Caco-2 (cell line): ENCODE measurements at places on chromosomes 5 and 9. TPM values are rescaled to one million over a fixed set of nuclear protein-coding genes. Genes with fewer than 3 reads are reported as not detected.

GRCh38 chr5:219460-219863 lies 1.3 kb downstream of the SDHA start:
- H3K4me1 ChIP-seq, result peaks cover 9% of the 10 kb centered on the region; the same call in 1 of the 2 replicates
- no peak for DNase-seq
- H3K27me3 ChIP-seq, result no peaks in the 10 kb centered on the region
- H3K36me3 ChIP-seq, result no peaks in the 10 kb centered on the region
- no peak overlapping the region for H3K27ac ChIP-seq

DNA sequence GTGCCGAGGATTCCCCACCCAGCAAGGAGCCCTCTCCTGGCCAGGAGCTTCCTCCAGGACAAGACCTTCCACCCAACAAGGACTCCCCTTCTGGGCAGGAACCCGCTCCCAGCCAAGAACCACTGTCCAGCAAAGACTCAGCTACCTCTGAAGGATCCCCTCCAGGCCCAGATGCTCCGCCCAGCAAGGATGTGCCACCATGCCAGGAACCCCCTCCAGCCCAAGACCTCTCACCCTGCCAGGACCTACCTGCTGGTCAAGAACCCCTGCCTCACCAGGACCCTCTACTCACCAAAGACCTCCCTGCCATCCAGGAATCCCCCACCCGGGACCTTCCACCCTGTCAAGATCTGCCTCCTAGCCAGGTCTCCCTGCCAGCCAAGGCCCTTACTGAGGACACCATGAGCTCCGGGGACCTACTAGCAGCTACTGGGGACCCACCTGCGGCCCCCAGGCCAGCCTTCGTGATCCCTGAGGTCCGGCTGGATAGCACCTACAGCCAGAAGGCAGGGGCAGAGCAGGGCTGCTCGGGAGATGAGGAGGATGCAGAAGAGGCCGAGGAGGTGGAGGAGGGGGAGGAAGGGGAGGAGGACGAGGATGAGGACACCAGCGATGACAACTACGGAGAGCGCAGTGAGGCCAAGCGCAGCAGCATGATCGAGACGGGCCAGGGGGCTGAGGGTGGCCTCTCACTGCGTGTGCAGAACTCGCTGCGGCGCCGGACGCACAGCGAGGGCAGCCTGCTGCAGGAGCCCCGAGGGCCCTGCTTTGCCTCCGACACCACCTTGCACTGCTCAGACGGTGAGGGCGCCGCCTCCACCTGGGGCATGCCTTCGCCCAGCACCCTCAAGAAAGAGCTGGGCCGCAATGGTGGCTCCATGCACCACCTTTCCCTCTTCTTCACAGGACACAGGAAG lies 120.2 kb downstream of the RGS3 start:
- H3K36me3 ChIP-seq, result peaks cover 2% of the 10 kb centered on the region; the same call in 1 of the 2 replicates

DNA sequence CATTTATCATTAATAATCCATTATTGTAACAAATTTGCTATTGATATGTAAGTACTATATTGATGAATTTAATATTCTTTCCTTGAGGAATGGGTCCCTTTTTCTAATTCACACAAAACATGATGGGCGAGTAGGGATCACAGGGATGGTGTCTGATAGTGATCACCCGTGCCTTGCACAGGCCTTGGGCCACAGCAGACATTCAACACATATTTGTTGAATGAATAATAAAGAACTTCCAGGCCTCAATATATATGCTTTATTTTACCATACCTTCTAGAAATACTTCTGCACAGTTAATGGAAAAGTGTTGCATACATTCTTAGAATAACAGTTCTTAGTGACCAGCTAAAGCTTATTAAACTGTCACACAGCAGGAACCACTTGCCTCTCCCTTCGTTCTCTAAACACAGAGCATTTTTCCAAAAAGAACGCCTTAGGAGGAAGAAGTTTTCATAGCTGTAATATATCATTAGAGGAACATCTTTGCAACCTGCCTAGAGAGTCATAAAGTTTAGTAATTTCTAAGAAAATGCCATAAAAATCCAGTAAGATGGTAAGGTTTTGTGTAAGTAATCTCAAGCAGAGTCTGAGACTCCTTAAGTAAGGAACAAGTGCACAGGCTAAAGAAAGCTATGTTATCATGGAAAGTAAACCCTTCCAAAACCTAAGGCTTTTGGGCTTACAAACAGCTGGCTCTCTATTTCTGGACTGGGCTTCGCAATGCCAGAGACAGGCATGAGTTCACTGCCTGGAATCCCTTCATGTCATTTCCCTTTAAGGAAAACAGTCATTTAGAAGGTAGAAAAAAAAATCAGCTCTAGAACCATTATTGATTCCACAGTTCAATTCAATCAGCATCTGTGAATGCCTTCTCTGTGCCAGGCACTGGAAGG lies 17.7 kb downstream of the TTLL11 start:
- H3K36me3 ChIP-seq, result no peaks in the 10 kb centered on the region
- no peak overlapping the region for H3K27ac ChIP-seq
- H3K27me3 ChIP-seq, result no peaks in the 10 kb centered on the region
- no peaks in the 10 kb centered on the region for H3K4me1 ChIP-seq
- no peak overlapping the region for H3K4me3 ChIP-seq
- no peak for DNase-seq

- H3K27ac ChIP-seq, result no peak overlapping the region
- no peaks in the 10 kb centered on the region for H3K36me3 ChIP-seq
Measured at GRCh38 chr5:143128412-143129071, 274.9 kb downstream of the NR3C1 start.

GRCh38 chr9:89598926-89599325 lies 5.9 kb upstream of the GADD45G start:
- no peak overlapping the region for H3K4me3 ChIP-seq
- peaks cover under 1% of the 10 kb centered on the region; the same call in 1 of the 2 replicates for H3K4me1 ChIP-seq
- DNase-seq, result peak; percentile 14
- no peaks in the 10 kb centered on the region for H3K36me3 ChIP-seq
- H3K27me3 ChIP-seq, result no peaks in the 10 kb centered on the region

DNA sequence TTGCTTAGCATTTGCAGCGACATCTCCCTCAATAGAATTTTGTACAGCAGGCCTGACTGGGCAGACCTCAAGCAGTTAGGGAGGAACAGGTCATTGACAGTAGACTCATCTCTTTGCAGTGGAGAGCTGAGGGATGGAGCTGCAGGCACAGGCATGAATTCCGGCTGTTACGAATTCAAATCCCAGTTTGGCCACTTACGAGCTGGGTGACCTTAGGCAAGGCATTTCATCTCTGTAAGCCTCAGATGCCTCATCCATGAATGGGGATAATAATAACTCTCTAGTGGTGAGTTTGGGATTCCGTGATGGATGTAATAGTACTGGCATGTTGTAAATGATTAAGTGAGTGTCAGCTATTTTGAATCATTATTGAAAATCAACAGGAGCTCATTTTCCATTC lies 195.3 kb downstream of the SEMA6A start:
- H3K4me1 ChIP-seq, result no peaks in the 10 kb centered on the region
- no peak for DNase-seq
- no peaks in the 10 kb centered on the region for H3K36me3 ChIP-seq
- H3K4me3 ChIP-seq, result no peak overlapping the region

DNA sequence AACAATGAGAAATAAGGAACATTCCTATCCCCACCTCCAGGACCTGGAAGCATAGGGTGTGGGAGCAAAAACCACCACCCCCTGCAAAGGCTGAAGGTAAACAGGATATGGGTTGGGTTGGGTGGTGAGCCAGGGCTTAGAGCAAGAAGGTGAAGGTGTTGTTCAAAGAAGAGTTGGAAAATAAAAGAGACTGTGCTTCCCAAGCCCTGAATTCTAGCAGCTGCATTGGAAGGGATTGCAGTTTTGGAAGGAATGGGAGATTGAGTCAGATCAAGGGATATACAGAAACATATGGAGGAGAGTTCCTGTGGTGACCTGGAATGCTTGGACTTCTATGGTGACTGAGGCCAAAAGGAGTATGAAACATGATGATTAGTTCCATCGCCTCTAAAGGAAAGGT lies 24.7 kb upstream of the MTAP start:
- no peak for DNase-seq
- no peaks in the 10 kb centered on the region for H3K27me3 ChIP-seq
- no peaks in the 10 kb centered on the region for H3K36me3 ChIP-seq
- H3K4me3 ChIP-seq, result no peak overlapping the region
- no peaks in the 10 kb centered on the region for H3K4me1 ChIP-seq

- no peak overlapping the region for H3K27ac ChIP-seq
- no peaks in the 10 kb centered on the region for H3K36me3 ChIP-seq
- H3K4me1 ChIP-seq, result peaks cover 16% of the 10 kb centered on the region
- no peaks in the 10 kb centered on the region for H3K27me3 ChIP-seq
- H3K4me3 ChIP-seq, result no peak overlapping the region
Measured at GRCh38 chr9:132472199-132472598, 62.2 kb downstream of the CFAP77 start.

- no peaks in the 10 kb centered on the region; the same call in 1 of the 2 replicates for H3K27me3 ChIP-seq
- H3K4me3 ChIP-seq, result no peak overlapping the region
- no peak overlapping the region for H3K27ac ChIP-seq
Measured at GRCh38 chr5:35026280-35026840, 21.4 kb downstream of the AGXT2 start.

- H3K36me3 ChIP-seq, result no peaks in the 10 kb centered on the region
- peaks cover 31% of the 10 kb centered on the region for H3K4me1 ChIP-seq
- H3K27ac ChIP-seq, result peak overlapping the region; percentile 26
Measured at GRCh38 chr9:96071076-96071814, 195.8 kb downstream of the ERCC6L2 start.

GRCh38 chr9:68775003-68775730 lies 70.1 kb downstream of the PIP5K1B start:
- no peaks in the 10 kb centered on the region for H3K27me3 ChIP-seq
- H3K4me3 ChIP-seq, result no peak overlapping the region
- DNase-seq, result no peak
- H3K27ac ChIP-seq, result no peak overlapping the region
- no peaks in the 10 kb centered on the region for H3K4me1 ChIP-seq

- no peaks in the 10 kb centered on the region for H3K4me1 ChIP-seq
- DNase-seq, result no peak
- H3K27ac ChIP-seq, result no peak overlapping the region
- no peaks in the 10 kb centered on the region for H3K27me3 ChIP-seq
- H3K4me3 ChIP-seq, result no peak overlapping the region
- H3K36me3 ChIP-seq, result no peaks in the 10 kb centered on the region
Measured at GRCh38 chr9:106958955-106959657, 96.1 kb downstream of the ZNF462 start.

DNA sequence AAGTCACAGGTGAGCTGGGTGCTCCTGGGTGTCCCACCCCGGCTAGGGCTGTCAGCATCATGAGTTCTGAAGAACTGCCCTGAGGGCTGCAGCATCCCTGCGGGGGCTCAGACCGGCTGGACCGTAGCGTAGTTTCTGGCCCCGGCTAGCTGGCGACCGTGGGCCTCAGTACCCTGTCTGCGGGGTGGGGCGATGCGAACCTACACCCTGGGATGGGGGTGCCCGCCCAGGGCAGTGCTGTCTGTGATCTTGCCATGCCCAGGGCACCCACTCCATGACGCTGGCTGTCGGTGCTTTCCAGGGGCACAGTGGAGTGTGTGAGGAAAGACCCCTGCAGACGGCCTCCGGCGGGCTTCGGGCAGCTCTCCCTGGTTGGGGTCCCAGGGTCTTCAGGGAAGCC lies 66.5 kb upstream of the IRX4 start:
- H3K36me3 ChIP-seq, result no peaks in the 10 kb centered on the region
- H3K4me1 ChIP-seq, result no peaks in the 10 kb centered on the region
- no peak overlapping the region for H3K4me3 ChIP-seq
- H3K27me3 ChIP-seq, result no peaks in the 10 kb centered on the region
- no peak for DNase-seq

GRCh38 chr5:121350181-121350930 lies 501.3 kb upstream of the FTMT start:
- no peak overlapping the region for H3K27ac ChIP-seq
- no peaks in the 10 kb centered on the region for H3K27me3 ChIP-seq
- H3K4me3 ChIP-seq, result no peak overlapping the region
- no peaks in the 10 kb centered on the region for H3K36me3 ChIP-seq

DNA sequence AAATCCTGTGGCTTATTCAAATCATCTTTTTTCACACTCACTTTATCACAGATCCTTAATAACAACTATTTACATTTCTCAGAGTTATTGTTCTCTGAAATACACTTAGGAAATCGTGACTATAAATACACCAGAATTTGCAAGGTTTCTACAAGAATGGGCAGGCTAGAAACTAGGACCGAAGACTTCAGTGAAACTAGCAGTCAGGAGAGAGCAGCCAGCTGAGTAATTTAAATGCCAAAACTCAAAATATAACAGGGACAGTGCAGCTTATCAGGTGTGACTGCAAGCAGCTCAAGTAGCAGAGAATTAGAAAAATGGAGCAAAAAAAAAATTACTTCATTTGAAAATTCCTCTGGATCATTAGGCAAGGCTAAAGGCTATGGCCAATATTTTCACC lies 719.3 kb upstream of the ZNF608 start:
- H3K27me3 ChIP-seq, result no peaks in the 10 kb centered on the region
- no peak overlapping the region for H3K27ac ChIP-seq
- no peaks in the 10 kb centered on the region for H3K4me1 ChIP-seq

GRCh38 chr5:10662083-10662482 lies 98.2 kb downstream of the ANKRD33B start:
- H3K4me1 ChIP-seq, result no peaks in the 10 kb centered on the region
- DNase-seq, result no peak
- no peak overlapping the region for H3K4me3 ChIP-seq
- H3K27me3 ChIP-seq, result no peaks in the 10 kb centered on the region

GRCh38 chr5:175335691-175336090 lies 108.3 kb downstream of the DRD1 start:
- H3K27me3 ChIP-seq, result no peaks in the 10 kb centered on the region
- no peak overlapping the region for H3K27ac ChIP-seq
- H3K4me1 ChIP-seq, result peaks cover 5% of the 10 kb centered on the region; the same call in 1 of the 2 replicates

GRCh38 chr9:137784046-137784445 lies 93.5 kb upstream of the CACNA1B start:
- no peaks in the 10 kb centered on the region for H3K4me1 ChIP-seq
- no peaks in the 10 kb centered on the region for H3K27me3 ChIP-seq
- peaks cover 3% of the 10 kb centered on the region for H3K36me3 ChIP-seq
- DNase-seq, result no peak

DNA sequence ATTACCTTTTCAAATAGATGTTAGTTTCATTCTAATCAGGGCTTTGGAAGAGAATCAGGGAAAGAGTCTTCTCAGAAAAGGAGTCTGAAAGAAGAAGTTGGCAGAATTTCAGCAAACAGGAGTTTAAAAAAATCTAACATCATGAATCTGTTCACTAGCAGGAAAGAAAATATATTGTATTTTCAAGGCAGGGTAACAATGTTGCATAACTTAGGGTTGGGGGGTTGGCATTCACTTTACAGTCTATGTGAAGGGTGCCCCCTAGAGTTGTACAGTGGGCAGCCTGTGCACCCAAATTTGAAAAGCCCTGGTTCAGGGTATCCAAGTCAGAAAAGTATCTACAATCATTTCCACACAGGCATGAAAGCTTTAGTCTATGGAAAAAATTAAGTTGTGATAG lies 348.4 kb upstream of the SLC30A5 start:
- H3K4me1 ChIP-seq, result 0 out of 2 replicates have a peak, but pooled peaks cover 3% of the 10 kb centered on the region
- no peak for DNase-seq
- H3K36me3 ChIP-seq, result no peaks in the 10 kb centered on the region

GRCh38 chr9:102767076-102767475 lies 228.1 kb upstream of the CYLC2 start:
- no peaks in the 10 kb centered on the region for H3K27me3 ChIP-seq
- no peak for DNase-seq
- H3K4me3 ChIP-seq, result no peak overlapping the region
- H3K27ac ChIP-seq, result no peak overlapping the region
- H3K4me1 ChIP-seq, result peaks cover 10% of the 10 kb centered on the region; the same call in 1 of the 2 replicates

The HMCN2 gene
- 0.41 and 0.53 TPM in 2 replicates for total RNA-seq

The STPG3 gene
- not detected in 2 replicates for total RNA-seq

The SIT1 gene
- not detected in 2 replicates for total RNA-seq

The CDH6 gene
- total RNA-seq, result 16.0 and 18.0 TPM in 2 replicates

The DDX4 gene
- total RNA-seq, result 0.26 TPM in 1 of 2 replicates, not detected in the other

The TMEM252 gene
- not detected in 2 replicates for total RNA-seq
